Activated CD4-positive, alpha-beta T cell treated with anti-CD3 and anti-CD28 coated beads, Interleukin-2, amount 10 ng/mL, durations not matched to agents 24 days and 14 days (primary cell): ENCODE measurements at places on chromosomes 13 and 19. TPM values are rescaled to one million over a fixed set of nuclear protein-coding genes. Genes with fewer than 3 reads are reported as not detected.

Gene CEACAM16
- not detected in 2 replicates for total RNA-seq

Gene COL4A2
- total RNA-seq, result not detected in 2 replicates

Gene SLC5A5
- total RNA-seq, result 1.1 and 1.5 TPM in 2 replicates

Gene SIGLECL1
- not detected in 2 replicates for total RNA-seq

Gene SIGLEC14
- total RNA-seq, result not detected in 2 replicates

Gene RFXAP
- 18.0 and 20.9 TPM in 2 replicates for total RNA-seq

Gene ITGBL1
- not detected in 2 replicates for total RNA-seq

Gene SPACA4
- not detected in 2 replicates for total RNA-seq

Gene IRGC
- not detected in 2 replicates for total RNA-seq

Gene TEX101
- total RNA-seq, result not detected in 2 replicates

Gene KLK15
- total RNA-seq, result not detected in 2 replicates

Gene SLC17A7
- total RNA-seq, result 0.12 and 0.54 TPM in 2 replicates

Gene SHD
- not detected in 2 replicates for total RNA-seq

Gene KLK2
- 0.33 and 0.75 TPM in 2 replicates for total RNA-seq

Gene FOXO1
- 38.1 and 39.6 TPM in 2 replicates for total RNA-seq

Gene PLPP2
- total RNA-seq, result 0.07 and 0.24 TPM in 2 replicates

Gene TEKTIP1
- 1.4 and 2.2 TPM in 2 replicates for total RNA-seq

Gene UPF3A
- total RNA-seq, result 51.4 and 52.1 TPM in 2 replicates

Gene ERICH4
- not detected in 2 replicates for total RNA-seq
